Stimulated activated CD8-positive, alpha-beta memory T cell treated with anti-CD3 and anti-CD28 coated beads, Interleukin-15, amount 100 ng/mL, for 4 hours (primary cell): ENCODE measurements at places on chromosomes 3 and 15.

GRCh38 chr15:81865850-81866537, 179.8 kb downstream of the MEX3B start:
- no peak for DNase-seq

DNA sequence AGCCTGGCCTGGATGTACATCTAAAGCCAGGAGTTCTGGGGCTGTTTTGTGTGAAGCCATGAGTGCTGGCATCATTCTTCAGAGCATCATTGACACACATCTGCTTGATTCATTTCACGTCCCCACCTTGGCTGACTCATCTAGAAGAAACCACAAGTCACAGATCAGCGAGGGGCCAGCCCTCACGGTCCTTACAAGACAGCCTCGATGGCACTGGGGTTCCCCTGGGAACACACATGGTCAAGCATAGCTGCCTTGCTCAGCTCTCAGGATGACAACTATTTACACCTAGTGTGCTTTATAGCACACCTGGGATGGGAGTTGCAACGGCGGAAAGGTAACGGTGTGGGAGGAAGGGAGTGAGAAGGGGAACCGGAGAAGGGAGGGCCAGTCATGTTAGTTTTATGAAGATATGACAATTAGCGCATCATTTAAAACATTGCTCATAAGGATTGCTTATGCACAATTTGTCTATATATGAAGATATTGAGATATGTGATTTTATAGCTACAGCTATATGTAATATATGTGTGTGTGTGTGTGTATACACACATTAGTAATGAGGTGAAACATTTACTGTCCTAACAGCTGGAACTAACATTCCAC, 227.1 kb downstream of the RPLP1 start:
- no peak for DNase-seq

- no peak for DNase-seq
Measured at GRCh38 chr15:63626955-63627354, 29.8 kb downstream of the FBXL22 start.

DNA sequence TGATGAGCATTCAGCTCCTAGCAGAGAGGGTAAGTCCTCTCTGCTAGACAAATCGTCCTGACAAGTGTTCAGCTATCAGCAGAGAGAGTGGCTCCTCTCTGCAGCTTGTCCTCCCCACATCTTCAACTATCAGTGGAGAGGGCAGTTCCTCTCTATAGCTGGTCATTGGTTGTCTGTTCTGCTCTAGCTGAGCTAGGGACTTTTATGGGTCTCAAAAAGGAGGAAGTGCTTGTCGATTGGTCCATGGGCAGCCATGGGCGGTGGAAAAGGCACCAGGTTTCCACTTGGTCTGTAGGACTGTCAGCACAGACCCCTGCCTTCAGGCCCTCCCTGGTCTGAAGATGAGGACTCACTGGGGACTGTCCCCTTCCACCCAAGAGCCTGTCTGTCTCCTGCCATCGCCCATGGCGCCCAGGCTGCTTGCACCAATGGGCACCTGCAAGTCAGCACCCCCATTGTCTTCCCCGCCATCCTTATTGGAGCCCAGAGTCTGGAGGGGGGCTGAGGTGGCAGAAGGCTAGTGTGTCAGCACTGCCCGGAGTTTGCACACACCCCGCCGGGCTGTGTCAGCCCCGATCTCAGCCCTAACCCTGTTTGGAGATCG, 264.7 kb downstream of the ZBBX start:
- no peak for DNase-seq

DNA sequence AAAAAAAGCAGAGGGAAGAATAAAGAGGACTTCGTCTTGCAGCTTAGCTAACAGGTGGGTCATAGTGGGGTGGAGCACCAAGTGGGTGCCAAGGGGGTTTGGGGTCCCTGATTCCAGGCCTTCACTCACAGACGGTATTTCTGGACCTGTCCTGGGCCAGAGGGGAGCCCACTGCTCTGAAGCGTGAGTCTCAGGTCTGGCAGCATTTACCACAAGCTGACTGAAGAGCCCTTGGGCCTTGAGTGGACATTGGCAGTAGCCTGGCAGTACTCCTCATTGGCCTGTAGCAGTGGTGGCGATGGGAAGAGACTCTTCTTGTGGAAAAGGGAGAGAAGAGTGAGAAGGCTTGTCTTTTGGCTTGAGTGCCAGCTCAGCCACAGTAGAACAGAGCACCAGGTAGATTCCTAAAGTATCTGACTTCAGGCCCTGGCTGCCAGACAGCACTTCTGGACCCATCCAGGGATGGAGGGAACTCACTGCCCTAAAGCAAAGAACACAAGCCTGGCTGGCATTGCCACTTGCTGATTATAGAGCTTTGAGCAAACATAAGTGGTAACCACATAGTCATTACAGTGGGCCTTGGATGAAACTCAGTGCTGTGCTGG, 72.9 kb downstream of the GLDN start:
- DNase-seq, result no peak

- no peak for DNase-seq
Measured at GRCh38 chr3:164752812-164753211, 325.5 kb downstream of the SI start.

- DNase-seq, result no peak
Measured at GRCh38 chr3:167883452-167883851, 147.9 kb downstream of the SERPINI1 start.

DNA sequence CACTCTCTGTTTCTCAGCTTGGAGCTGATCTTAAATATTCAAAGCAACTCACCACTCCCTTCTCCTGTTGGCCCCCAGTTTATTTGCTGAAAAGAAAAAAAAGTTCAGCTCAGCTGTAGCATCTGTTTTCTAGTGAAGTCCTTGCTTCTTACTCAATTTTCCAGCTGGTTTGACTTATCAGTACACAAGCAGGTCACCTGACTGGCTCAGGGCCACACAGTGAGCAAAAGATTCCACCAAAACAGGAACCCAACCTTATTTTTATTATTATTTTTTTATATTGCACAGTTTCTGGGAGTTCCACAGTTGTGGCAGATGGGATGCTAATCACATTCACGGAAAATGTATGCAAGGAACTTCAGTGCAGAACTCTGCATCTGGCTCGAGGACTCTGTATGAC, 390.7 kb upstream of the RGMA start:
- no peak for DNase-seq

DNA sequence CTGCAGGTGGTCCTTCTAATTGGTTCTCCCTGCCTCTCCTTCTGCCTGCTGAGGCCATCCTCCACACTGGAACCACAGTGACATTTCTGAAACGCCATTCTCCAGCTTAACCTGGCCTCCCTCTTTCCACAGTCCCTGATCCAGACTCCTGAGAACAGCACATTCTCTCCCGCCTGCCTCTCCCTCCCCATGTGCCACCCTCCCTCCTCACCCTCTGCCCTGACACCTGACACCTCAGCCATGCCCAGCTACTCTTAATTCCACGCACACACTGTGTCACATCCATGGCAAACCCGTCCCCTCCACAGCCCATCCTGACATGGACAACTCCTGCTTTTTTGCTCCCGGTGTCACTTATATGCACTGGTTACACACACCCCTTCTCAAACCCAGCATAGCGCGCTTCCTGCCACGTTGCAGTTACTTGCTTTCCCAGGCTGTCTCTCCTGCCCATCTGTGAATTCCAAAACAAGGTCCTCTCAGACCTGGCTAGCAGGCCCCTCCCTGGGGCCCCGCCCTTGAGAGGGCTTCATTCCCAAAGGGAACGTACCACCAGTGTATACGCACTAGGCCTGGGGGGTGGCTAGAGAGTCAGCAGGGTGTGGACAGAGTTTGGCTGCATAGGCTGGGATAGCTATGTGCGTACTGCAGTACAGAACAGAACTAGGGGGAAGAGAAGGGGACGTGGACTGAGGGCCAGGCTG, 92.7 kb upstream of the BLM start:
- no peak for DNase-seq

- no peak for DNase-seq
Measured at GRCh38 chr3:57959423-57960173, 48.6 kb upstream of the FLNB start.

DNA sequence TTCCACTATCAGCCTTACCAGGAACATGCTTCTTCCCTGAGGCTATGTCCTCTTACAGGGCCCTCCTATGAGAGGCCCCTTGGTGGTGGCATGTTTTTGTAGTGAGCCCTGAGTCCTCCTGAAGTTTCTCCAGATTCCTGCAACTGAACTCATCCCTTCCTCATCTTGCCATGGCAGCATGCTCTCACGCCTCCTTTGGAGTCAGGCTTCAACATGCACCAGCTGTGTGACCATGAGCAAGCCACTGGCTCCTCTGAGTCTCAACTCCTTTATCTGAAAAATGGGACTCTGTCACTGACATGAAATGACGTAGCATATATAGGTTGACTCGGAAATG, 216.3 kb upstream of the TLE3 start:
- no peak for DNase-seq

- DNase-seq, result no peak
Measured at GRCh38 chr15:55743729-55744655, 1.0 kb upstream of the PRTG start.

GRCh38 chr3:156676768-156677479, 2.5 kb downstream of the TIPARP start:
- DNase-seq, result peak; percentile 17

GRCh38 chr3:151371526-151371925, 13.0 kb downstream of the P2RY12 start:
- DNase-seq, result no peak

- no peak for DNase-seq
Measured at GRCh38 chr3:107845380-107846278, 245.2 kb downstream of the CD47 start.

DNA sequence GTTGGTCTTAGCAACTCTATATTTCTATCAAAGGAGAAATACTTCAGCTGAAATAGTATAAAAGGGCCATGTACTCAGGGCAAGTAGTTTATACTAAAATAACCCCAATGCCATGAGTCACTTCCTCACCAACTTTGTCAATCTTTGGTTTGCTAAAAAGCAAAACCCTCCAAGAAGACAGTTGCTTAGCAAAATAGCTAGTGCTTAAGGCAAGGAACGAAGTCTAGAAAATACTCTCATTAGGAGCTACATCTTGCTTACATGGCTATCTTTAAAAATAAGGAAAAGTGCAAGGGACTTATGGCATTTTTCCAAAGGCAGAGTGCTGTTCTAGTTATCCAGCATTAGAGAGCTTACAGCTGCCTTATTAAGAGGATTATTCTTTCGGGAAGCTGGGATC, 28.4 kb downstream of the P3H2 start:
- no peak for DNase-seq

- DNase-seq, result no peak
Measured at GRCh38 chr15:69232144-69232543, 66.6 kb upstream of the PAQR5 start.

- no peak for DNase-seq
Measured at GRCh38 chr3:42855547-42856380, 19.9 kb downstream of the CYP8B1 start.

- no peak for DNase-seq
Measured at GRCh38 chr15:73388256-73388781, 19.6 kb upstream of the HCN4 start.

DNA sequence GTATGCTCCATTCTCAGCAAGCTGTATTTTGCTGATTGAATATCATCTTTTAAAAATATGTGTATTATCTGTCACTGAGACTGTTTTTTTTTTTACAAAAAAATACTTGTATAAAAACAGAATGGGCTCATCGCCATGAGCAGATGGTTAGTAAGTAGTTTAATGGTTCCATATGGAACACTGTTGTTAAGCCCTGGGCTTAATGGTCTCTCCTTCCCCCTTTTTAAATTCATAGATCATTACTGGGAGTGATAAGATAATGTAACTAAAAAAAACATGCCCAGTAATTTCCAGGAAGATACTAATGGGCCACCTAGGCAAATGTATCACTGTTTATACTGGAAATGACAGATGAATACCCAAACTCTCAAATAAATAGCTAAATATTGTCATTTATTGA, 95.3 kb upstream of the TPRG1 start:
- no peak for DNase-seq

DNA sequence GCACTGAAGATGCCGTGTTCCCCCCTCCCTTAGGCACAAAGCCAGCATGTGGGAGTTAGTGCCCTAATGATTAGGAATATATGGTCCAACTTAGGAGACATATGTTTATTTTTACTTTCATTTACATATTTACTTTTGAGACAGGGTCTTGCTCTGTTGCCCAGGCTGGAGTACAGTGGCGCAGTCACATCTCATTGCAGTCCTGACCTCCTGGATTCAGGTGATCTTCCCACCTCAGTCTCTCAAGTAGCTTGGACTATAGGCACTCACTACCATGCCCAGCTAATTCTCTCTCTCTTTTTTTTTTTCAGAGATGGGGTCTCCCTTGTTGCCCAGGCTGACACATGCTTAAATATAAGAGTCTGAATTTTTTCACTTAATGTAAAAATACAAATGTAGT, 51.6 kb upstream of the TBC1D23 start:
- no peak for DNase-seq

- DNase-seq, result no peak
Measured at GRCh38 chr3:131620977-131621376, 118.2 kb upstream of the MRPL3 start.

DNA sequence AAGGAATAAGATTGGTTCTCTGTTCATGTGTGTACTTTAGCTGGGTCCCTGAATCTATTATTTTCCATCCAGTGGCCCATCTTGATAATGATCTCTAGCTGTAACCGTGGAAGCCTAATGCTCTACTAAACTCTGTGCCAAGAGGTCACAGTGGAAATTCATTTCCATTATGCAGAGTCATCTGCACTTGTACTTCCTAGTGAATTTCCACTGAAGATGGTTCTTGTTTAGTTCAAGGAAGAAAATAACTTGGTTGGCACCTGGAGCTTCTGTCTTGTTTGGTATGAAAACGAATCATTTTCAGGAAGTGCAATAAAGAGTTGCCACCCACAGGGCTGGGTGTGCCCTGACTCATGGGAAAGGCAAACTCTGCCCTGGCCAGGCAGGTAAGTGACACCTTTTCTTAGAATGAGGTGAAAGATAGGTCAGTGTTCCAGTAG, 10.3 kb downstream of the LPP start:
- DNase-seq, result no peak

- DNase-seq, result no peak
Measured at GRCh38 chr15:72774696-72775383, 8.7 kb downstream of the ADPGK start.

GRCh38 chr15:67003586-67003985, 61.8 kb upstream of the SMAD3 start:
- DNase-seq, result no peak

- DNase-seq, result no peak
Measured at GRCh38 chr3:66038384-66038725, 363 bp downstream of the MAGI1 start.
